ENCODE measurements at places on chromosomes 13 and 19.

DNA sequence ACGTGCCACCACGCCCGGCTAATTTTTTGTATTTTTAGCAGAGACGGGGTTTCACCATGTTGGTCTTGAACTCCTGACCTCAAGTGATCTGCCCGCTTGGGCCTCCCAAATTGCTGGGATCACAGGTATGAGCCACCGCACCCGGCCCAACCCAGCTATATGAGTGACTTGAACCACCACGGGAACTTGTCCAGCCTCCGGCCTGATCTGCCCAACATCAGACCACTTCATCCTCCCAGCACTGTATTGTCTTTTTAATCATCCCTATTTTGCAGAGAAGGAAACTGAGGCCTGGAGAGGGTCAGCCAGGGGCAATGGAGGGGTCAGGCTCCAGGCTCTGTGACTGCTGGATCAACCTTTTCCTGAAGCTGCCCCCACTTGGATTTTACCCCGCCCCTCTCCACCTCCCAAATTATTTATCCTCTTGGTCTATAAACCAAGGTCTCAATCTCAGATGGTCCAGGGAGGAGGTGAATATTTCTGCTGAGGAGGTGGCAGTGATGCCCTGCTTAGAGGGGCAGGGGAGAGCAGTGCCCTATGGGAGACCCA, 893 bp upstream of the PLIN3 start:
- no peak for DNase-seq

GRCh38 chr19:2168619-2169424, 5.1 kb downstream of the DOT1L start:
- peak; percentile 99 for DNase-seq

DNA sequence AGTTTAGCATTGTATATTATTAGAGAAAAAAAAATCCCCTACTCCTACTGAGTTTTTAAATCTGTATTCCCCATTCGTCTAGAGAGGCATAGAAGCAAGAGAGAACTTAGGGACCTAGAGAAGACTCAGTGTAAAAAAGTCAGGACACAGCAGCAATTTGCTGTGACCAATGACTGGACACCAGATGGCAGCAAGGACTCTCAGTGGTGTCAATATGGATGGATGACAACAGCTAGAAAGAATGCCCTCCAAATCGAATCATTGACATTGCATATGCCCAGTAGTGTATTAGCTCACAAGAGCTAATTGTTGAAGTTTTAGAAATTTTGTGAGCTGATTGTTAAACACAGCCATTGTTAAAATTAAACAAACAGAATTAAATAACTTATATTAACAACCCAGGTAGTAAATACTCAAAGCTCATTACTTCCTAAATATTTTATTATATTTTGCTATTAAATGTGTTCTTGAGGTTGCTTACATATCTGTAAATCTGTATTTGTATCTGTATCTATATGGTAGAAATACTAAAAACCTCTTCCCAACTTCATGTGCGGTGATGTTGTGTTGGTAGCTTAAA, 43.9 kb downstream of the SIAH3 start:
- peak; percentile 71 for DNase-seq

GRCh38 chr19:48638831-48639381, 1.7 kb upstream of the DBP start:
- no peak for DNase-seq

- DNase-seq, result no peak
These were observed 232.2 kb downstream of the TUBA3C start for GRCh38 chr13:18949489-18949761.

GRCh38 chr13:36431204-36432105, 840 bp upstream of the CCNA1 start:
- no peak for DNase-seq

- no peak for DNase-seq
These were observed 88.1 kb downstream of the SCGB2B2 start for GRCh38 chr19:34588846-34589245.

DNA sequence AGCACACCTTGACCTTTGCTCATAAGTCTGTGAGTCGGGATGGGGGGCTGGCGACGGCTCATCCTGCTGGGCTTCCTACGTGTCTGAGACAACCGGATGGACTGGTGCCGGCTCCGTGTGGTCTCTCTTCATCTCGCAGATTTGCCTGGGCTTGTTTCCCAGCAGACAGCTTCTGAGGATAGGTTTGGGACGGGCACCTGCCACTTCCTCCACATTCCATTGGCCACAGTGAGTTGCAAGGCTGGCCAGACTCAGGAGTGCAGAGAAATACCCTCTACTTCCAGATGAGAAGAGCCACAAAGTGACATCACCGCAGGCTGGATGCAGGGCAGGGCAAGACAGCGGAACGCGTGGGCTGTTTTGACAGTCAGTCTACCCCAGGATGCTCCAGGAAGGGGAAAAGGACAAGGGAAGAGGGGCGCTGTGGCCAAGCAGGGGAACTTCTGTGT, 48.1 kb downstream of the IRS2 start:
- DNase-seq, result no peak

- peak; percentile 64 for DNase-seq
These were observed 56.6 kb upstream of the GPC6 start for GRCh38 chr13:93169980-93170379.

DNA sequence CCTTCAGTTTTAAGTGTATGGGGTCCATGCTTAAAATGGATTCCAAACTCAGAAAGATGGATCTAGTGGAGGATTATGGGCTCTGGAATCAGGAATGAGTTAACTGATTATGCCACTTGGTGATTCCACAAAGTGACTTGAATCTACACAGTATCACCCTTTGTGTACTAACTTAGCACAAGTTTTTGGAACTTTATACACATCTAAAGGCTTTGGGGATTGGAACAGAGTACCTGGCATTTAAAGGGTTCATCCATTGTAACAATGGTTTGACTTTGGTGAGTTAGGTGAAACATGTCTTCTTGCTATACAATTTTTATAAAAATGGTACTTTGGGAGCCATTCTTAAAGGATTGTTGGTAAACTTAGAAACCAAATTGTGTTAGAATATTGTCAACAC, 1.1 kb downstream of the RPL21 start:
- no peak for DNase-seq

DNA sequence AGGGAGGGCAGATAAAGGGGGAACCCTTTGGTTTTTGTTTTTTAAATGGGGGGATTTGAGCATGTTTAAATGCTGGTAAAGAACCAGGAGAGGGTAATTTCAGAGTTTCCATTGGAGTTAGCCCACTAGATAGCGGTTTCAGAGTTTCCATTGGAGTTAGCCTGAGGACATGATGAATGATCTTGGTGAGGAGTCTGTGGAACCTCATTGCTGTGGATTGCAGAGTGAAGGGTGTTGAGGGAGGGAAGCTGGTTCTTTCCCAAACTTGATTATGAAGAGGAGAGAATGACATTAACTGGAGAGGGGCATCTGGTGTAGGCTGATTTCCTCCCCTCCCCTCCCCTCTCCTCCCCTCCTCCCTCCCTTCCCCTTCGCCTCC, 5.0 kb downstream of the WASF3 start:
- DNase-seq, result no peak

GRCh38 chr19:39238944-39239343, 5.9 kb downstream of the IFNL3 start:
- no peak for DNase-seq

DNA sequence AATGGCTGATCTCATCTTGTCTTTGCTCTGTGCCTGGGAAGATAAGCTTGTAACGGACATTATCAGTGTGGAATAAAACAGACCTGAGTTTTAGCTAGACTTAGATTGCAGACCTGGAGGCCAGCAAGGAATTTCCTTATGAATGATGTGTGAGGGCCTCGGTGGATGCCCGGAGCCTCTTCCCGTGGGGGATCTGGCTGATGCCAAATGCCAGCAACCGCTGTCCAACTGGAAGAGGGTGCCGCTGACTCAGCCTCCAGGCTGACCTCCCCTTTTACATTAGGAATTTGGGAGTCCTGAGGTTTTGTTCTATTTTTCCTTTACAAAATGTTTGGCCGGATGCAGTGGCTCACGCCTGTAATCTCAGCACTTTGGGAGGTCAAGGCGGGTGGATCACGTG, 19.6 kb upstream of the LILRA2 start:
- no peak for DNase-seq

DNA sequence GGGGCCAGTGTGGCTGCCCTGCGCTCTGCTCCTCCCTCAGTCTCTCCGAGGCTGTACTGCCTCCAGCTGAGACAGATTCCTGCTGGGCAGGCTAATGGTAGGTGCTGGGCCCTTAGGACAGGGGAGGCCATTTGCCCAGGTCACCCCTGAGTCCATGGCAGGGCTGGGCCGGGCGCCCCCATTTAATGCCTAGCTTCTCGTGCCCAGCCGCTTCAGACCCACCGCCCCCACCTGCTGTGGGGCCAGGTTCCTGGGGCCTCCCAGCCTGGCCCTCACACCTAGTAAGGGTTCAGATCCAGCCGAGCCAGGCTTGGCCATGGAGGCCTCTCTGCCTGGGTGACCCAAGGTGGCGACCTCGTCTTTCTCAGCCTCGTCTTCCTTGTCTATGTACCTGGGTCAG, 17.8 kb downstream of the PIAS4 start:
- DNase-seq, result no peak

DNA sequence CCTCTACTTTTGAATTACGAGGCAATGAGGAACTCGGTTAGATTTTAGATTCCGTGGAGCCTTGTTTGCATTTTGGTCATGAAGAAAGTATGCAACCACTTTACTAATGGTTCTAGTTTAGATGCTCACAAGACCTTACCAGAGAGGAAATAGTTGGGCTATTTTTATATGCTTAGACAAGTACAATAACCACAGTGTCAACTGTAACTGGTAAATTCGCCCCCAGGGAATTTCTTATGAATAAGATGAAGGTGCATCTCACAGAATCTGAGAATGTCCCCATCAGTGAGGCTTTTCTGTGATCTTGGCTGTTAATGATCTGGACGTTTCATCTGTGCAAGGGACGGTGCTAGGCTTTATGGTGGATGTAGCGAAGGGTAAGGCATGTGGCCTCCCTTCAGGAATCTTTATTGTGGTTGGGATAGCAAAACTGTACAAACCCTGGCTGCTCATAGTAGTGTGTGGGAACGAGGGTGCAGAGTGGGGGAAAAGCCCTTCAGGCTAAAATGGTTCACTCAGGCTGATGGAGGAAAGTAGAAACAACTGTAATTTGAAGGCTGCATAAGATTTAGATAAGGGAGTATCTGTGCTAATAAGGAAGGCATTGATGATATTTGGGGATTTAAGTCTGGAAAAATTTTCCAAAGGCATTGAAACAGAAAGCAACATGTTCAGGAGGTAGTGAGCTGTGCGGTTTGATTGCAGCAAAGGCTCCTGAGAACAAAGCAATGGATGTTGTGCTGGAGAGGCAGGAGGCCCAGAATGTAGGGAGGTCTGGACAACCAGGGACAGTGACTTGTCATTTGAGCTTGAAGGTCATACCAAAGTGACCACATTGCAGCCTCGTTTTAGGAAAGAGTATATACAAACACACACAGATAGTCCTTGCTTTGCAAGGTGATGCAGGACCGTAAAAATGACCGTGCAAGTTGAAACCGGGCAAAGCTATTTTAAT, 28.4 kb downstream of the UBAC2 start:
- DNase-seq, result peak; percentile 86

DNA sequence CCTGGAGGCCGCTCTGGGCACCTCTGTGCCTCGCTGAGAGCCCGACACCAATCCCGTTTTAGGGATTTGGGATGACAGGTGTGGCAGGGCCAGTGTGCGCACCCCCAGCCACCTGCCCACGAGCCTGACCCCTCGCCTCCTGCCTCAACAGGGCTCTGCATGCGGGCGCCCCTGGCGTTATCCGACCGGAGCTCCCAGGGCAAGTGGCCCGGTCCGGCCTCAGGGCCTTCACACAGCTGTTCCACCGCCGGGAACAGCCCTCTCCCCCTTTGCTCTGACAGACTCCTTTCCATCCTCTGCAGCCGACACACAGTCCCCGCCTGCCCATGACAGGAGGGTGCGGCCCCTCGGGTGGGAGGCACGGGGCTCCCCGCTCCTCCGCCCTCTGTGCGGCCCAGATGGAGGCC, 7.1 kb upstream of the WDR18 start:
- no peak for DNase-seq

GRCh38 chr13:42041011-42041683, 7.3 kb upstream of the DGKH start:
- peak; percentile 74 for DNase-seq

- DNase-seq, result no peak
These were observed 156.6 kb downstream of the TM9SF2 start for GRCh38 chr13:99657848-99658260.

DNA sequence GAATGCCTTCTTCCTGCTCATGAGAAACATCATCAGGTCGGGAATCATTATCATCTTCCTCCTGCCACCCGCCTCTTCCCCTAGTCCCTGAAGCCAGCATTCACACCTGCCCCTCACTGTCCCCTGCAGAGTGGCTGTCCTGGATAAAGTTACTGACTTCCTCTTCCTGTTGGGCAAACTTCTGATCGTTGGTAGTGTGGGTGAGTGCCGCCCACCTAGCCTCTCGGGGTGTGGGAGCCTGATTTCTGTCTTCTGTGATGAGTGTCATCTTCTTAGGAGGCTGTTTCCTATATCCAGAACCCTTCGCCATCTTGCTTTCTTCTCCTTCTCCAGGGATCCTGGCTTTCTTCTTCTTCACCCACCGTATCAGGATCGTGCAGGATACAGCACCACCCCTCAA, 12.5 kb downstream of the SLC44A2 start:
- no peak for DNase-seq

- no peak for DNase-seq
These were observed 41.4 kb upstream of the SLC10A2 start for GRCh38 chr13:103107580-103107979.

DNA sequence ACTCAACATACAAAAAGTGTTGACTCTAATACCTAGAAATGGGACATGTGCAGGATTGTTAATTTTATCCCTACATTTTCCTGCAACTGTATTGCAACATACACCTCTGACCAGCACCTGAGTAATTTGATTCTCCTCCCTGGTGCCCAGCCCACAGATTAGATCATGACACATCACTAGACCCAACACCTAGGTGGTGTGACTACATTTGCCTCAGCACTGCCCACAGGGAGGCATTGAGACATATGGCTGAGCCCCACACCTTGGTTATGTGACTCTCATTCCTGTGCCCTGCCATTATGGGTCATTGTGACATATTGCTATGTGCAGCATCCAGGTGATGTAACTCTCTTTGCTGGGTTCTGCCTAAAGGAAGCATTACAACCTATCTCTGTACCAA, 13.2 kb upstream of the ZNF254 start:
- DNase-seq, result no peak

DNA sequence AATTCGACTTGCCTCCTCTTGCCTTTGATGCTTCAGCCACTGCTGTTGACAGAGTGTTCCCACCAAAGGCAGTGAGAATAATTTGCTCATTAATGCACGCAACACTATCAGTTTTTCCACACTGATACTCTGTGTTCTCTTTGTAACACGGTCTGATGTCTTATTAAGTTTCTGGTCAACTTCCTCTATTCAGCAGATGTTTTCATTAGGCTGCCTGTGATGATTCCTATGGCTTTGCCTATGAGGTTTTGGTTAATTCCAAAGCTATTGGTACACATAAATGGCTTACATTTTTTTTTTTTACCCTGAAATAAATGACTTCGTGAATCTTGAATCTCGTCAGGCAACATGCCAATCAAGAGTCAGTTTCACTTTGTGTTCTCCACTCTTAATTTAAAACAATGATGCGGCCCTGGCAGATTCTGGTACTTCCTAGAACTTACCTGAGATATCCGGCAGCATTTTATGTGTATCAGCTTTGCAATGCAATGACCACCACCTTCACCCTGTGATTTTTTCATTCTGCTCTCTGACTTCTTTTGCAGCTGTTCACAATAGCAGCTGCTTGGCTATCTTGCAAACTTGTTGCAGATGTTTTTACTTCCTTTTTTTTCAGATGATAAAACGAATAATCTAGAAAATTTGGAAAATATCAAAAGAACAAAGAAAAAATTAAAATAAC, 27.5 kb upstream of the KL start:
- peak; percentile 5 for DNase-seq
